ENCODE measurements at places on chromosomes 4 and X. TPM values are rescaled to one million over a fixed set of nuclear protein-coding genes. Genes with fewer than 3 reads are reported as not detected.

Gene LRBA
- 25.6 TPM for total RNA-seq

GRCh38 chrX:109134777-109135176 is 347.1 kb downstream of the GUCY2F start:
- no peak for DNase-seq

GRCh38 chrX:56763556-56764152 is 34.6 kb downstream of the NBDY start:
- DNase-seq, result peak; percentile 89

GRCh38 chr4:182627996-182628395 is 289.2 kb downstream of the DCTD start:
- DNase-seq, result no peak

GRCh38 chrX:135024526-135024925 is 2.2 kb upstream of the RTL8B start:
- DNase-seq, result no peak

- DNase-seq, result no peak
These were observed 5.7 kb upstream of the SLC25A6 start for GRCh38 chrX:1397441-1398270.

Gene SLC49A3
- 19.0 TPM for total RNA-seq

Gene CNOT6L
- total RNA-seq, result 39.9 TPM

- no peak for DNase-seq
These were observed 683.6 kb upstream of the TENM3 start for GRCh38 chr4:181559637-181560036.

- DNase-seq, result no peak
These were observed 114.9 kb upstream of the MAP3K15 start for GRCh38 chrX:19630228-19630627.

GRCh38 chrX:41164449-41164848 is 79.2 kb downstream of the USP9X start:
- no peak for DNase-seq

DNA sequence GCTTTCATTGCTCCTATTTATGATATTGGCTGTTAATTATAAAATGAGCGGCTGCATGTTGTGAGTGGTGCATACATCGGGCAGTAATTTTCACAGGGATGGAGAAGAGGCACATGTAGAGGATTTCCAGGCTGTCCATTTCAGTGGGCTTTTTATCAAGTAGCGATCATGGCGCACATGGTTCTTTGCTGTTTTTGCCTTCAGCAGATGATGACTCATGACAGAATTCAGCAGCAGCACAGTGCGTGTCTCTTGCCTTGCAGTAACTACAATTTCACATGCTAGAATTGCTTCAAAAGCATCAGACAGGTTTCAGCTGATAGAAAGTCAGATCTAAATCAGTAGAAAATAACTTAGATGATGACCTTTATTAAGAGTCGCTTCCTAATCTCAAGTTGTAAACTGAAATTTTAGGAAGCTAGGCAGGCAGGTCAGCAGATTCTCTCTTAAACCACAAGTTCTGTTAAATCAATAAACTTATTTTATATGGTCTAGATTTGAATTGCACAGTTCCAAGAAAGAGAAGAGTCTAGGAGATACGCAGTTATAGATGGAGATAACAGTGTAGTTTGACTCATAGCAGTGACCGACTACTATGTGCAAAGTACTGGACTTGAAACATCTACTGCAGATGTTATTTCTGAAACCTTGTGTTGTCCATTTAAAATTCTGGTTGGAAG is 35.8 kb downstream of the LRP2BP start:
- no peak for DNase-seq

GRCh38 chr4:112942997-112943396 is 106.5 kb upstream of the ANK2 start:
- no peak for DNase-seq

GRCh38 chrX:36414056-36414455 is 494.5 kb downstream of the CFAP47 start:
- DNase-seq, result no peak

- DNase-seq, result no peak
These were observed 16.1 kb upstream of the REPS2 start for GRCh38 chrX:16930392-16930791.

DNA sequence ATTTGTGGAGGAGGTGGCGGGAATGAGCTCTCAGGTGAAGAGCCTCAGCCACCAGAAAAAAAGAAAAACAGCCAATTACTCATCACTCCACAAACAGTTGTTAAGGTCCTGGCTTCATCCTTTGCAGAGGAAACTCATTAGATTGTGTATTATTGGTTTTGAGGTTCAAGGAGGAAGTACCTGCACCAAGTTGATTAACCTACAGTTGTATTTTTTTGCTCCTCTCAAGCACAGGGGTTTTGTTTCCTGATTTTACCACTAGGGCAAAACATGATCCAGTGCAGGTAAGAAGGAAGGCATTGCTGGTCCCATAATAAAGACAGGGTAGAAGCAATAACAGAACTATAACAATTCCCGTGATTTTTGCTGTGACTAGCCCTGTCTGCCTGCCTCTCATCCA is 84.0 kb upstream of the QRFPR start:
- no peak for DNase-seq

- no peak for DNase-seq
These were observed 183.3 kb downstream of the SH3KBP1 start for GRCh38 chrX:19704132-19704531.

- no peak for DNase-seq
These were observed 21.8 kb downstream of the FHL1 start for GRCh38 chrX:136168929-136169735.

GRCh38 chr4:7759216-7759615 is 180.4 kb downstream of the AFAP1 start:
- DNase-seq, result no peak

Gene TMSB15A
- not detected for total RNA-seq

- DNase-seq, result no peak
These were observed 346.3 kb upstream of the GALNT7 start for GRCh38 chr4:172822331-172822730.

Gene ART3
- total RNA-seq, result not detected

Gene CASP3
- total RNA-seq, result 19.7 TPM

Gene KLKB1
- not detected for total RNA-seq

Gene ASB12
- not detected for total RNA-seq

- DNase-seq, result no peak
These were observed at the start of gene ZC4H2 for GRCh38 chrX:64975989-64976672. TSS of gene ZC4H2 (minus strand) at chrX:64976450. CDS start at chrX:64976377, 73 bp downstream.

DNA sequence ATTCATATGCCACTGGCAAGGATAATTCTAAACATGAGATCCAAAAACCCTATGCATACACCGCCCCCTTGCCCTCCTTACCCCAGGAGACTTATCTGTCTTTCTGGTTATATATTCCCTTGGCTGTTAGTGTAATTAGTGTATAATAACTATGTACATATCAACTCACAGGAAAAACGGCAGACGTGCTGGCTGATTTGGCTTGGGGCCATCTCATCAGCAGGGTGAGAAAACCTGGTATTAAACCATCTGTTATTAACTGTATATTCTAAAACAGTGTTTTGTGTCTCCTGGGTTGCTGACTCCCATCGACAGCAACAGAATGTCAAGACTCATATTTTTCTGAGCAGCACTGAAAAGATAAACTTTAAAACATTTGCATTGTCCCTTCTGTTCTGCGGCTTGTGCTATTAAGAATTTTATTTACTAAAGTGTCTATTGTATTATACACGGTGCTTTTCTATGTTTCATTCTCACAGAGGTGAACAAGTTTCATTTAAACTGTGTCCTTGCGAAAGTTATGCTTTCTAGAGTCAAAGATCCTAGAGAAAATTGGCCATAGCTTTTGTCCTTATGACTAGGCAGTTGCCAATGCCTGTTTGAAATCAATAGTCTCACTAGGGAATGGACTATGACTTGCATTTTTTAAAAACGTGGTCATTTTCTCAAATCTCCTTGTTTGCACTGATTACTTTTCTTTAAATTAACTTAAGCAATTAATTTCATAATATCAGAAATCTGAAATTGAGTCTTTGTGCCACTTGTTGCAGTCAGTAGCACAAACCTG is 211.5 kb upstream of the MID1 start:
- no peak for DNase-seq

GRCh38 chr4:10384974-10385373 is 72.3 kb downstream of the ZNF518B start:
- DNase-seq, result no peak

GRCh38 chrX:133134282-133134681 is 37.4 kb upstream of the USP26 start:
- DNase-seq, result no peak

DNA sequence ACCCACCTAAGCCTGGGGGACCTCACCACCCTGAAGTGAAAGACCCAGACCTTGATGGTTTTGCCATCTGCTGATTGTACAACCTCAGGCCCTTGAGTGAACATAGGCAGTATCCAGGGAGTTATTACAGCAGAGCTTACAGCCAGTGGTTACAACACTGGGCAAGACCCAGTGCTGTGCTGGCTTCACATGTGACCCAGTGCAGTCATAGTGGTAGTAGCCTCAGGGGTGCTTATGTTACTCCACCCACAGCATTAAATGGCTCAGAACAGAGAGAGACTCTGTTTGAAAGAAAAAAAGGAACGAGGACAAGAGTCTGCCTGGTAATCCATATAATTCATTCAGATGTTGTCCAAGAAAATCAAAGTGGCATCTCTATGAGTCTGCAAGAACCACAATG is 45.2 kb upstream of the DACH2 start:
- DNase-seq, result no peak

DNA sequence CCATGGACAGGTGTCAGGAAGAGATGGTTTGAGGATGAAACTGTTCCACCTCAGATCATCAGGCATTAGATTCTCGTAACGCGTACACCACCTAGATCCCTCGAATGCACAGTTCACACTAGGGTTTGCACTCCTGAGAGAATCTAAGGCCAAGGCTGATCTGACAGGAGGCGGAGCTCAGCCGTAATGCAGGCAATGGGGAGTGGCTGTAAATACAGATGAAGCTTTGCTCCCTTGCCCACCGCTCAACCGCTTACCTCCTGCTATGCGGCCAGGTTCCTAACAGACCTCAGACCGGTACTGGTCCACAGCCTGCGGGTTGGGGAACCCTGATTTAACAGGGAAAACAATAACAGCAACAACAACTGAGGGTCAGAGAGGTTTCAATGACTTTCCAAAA is 2.0 kb upstream of the TEC start:
- no peak for DNase-seq

- DNase-seq, result no peak
These were observed 226.2 kb downstream of the FSTL5 start for GRCh38 chr4:161937596-161937995.

DNA sequence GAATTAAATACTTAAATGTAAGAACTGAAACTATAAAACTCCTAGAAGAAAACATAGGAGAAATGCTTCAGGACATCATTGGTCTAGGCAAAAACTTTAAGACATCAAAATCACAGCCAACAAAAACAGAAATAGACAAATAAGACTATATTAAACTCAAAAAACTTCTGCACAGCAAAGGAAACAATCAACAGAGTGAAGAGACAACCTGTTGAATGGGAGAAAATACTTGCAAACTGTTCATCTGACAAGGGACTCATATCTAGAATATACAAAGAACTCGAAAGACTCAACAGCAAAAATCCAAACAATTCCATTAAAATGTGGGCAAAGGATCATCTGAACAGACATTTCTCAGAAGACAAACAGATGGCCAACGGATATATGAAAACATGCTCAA is 16.2 kb upstream of the DSPP start:
- DNase-seq, result no peak

DNA sequence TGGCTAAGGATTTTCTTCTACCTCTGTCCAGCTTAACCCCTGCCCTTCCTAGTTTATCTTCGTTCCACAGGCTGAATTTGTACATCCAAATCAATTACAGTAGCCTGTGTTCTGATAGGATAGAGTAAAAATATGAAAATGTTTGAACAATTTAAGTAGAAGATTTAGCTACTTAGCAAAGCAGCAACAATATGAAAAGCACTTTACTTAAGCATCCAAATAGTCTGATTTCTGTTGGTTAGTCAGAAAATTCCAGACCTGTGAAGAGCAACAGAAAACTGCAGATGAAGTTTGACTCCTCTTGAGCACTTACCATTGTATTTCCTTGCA is 2.0 kb downstream of the ARSJ start:
- no peak for DNase-seq

Gene CPLX1
- 3.0 TPM for total RNA-seq

DNA sequence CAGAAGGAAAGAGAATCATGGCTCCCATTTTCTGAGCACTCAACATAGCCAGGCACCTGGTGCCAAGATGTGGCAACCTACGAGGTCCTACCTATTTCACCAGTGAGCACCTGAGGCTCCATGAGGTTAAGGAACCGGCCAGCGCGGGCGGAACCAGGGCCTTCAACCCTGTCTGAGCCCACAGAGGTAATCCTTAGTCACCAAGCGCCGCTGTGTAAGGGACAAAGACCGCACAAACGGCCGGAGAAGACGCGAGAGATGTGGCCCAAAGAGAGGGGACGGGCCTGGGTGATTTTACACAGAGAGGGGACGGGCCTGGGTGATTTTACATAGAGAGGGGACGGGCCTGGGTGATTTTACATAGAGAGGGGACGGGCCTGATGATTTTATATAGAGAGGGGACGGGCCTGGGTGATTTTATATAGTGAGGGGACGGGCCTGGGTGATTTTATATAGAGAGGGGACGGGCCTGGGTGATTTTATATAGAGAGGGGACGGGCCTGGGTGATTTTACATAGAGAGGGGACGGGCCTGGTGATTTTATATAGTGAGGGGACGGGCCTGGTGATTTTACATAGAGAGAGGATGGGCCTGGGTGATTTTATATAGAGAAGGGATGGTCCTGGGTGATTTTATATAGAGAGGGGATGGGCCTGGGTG is 114.2 kb downstream of the SMIM20 start:
- no peak for DNase-seq

DNA sequence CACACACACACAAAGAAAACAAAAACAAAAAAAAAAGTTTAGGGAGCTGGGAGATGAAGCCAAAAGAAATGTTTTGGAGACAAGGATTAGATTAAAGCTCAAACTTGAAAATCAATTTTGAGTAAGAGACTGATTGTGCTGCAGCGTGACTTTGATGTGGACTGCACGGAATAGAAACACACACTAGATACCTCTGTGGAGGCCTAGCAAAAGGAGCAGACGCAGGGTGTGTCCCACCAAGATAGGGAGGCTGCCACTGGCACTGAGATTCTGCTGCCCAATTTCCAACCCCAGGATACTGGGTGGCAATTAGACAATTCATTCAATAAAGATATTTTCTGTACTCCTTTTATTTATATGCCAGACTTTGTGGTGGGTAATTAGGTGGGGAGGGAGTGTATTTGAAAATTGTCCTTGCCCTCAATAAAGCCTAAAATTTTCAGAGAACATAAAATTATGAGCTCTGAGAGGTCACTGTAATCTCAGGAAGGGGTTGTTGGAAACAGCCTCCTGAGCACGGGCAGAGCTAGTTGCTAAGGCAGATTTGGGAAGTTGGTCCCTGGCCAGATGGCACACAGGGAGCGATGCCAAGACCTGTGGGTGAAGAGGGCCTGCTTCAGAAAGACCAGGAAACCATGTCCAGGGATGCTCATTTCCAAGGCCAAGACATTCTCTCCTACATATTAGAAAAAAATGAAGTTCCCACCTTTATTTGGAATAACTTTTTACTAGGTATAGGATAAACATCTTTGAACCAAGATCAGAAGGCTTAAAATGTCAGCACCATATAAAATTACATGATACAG is 1.9 kb upstream of the PPP3CA start:
- DNase-seq, result no peak

Gene SLC6A14
- not detected for total RNA-seq

Gene PDHA2
- not detected for total RNA-seq

GRCh38 chrX:46837558-46838485 is 979 bp downstream of the RP2 start:
- no peak for DNase-seq
